GDM1 (cell line): ENCODE measurements at places on chromosomes 16 and 17.

DNA sequence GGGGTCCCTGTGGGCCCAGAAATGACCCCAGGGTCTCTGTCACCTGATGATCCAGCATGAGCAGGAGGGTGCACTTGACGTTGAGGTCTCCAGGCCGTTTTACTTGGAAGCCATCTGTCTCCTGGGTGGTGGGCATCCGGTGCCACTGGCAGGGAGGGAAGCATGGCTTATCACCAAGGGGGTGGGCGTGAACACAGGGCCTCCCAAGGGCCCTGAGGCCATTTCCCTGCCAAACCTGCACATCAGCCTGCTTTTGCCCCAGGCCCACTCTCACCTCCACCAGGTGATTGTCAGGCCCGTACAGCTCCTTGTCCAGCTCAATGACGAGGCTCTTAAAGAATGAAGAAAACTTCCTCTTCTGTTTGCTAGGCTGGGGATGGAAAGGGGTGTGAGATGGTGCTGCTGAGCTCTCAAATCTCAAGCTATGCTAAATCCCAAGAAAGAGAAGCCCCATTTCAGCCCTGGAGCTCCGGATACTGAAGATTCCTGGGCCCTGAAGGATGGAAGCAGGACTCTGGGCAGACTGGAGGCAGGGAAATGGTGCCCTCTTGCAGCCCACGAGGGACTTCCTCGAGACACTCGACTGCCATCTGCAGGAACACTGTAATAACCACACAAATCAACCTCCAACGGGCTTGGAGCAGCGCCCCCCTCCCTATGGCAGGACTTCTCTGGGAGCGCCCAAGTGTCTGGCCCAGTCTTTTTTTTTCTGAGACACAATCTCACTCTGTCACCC lies 7.1 kb upstream of the FTSJ3 start:
- peak; percentile 72 for DNase-seq

DNA sequence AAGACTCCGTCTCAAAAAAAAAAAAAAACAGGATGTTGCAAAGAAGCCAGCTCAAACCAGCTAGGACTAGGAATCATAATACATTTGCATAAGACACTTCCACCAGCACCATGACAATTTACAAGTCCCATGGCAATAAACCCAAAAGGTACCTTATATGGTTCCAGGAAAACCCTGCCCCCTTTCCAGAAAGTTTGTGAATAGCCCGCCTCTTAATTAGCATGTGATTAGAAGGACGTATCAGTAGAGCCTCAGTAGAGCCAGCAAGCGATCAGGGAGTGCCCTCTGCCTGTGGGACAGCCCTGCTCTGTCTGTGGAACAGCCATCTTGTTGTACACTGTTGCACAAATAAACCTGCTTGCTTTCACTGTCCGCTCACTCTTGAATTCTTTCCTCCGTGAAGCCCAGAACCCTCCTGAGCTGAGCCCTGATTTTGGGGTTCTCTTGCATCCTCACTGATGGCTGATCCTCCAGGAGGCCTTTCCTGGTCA lies 14.0 kb downstream of the NUPR1 start:
- no peak for DNase-seq

- DNase-seq: no peak
Measured at GRCh38 chr17:28339431-28339830, 3.9 kb downstream of the TNFAIP1 start.

DNA sequence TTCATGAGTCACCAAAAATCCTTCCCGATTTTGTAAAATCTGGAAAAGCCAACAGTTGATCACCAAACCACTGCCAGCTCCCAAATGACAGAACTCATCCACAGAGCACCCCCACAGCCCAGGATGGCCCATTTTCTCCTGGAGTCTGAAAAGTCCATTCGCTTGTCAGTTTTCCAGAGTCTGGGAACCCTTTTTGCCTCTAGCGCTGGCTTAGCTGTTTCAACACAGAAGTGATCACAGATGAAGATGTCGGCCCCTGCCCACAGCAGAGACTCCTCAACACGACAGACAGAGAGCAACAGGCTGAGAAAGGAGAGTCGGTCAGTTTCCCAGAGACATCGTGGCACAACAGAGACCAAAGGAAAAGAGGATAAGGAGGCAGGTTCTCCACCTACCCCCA lies 66.4 kb downstream of the NXN start:
- no peak for DNase-seq

DNA sequence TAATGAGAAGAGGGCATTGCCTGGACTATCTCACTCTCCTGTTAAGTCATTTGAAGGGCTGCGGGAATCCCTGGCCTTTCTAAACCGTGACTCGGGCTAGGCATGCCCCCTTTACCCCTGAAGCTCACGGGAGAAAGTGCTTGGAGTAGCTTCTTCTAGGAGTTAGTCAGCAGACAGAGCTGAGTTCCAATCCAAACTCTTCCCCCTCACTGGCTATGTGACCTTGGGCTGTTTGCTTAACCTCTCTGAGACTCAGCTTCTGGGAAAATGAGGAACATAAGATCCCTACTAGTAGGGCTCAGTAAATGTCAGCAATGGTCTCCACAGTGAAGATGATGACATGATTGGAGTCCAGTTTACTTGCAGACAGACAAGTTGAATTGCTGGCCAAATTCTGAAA lies 5.7 kb upstream of the B9D1 start:
- DNase-seq: no peak

DNA sequence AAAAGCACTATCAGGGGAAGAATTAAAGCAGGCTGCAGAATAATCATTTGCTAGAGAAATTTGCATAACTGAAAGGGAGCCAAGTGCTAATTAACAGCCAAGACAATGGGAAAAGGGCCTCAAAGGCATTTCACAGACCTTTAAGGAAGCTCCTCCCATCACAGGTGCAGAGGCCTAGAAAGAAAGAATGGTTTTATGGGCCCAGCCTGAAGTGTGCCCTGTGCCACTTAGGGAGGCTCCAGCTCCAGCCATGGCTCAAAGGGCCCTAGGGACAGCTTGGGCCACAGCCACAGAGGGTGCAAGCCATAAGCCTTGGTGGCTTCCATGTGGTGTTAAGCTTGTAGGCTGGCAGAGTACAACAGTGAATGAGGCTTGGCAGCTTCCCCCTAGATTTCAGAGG lies 50.1 kb downstream of the RNF112 start:
- DNase-seq: no peak

DNA sequence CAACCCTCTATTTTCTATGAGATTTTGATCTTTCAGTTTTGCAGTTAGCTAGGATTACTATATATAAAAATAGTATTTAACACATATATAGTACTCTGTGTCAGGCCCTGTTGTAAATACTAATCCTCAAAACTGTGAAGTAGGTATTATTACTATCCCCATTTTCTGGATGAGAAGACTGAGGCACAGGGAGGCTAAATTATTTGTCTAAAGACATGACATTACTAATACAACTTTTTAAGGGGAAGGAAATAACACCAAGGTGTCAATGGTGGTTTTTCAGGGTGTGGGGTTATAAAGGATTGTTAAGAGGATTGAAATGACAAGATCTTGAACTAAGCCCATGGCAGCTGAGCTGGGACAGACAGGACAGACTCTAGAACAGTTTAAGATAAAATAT lies 4.1 kb upstream of the WSB1 start:
- DNase-seq: no peak

GRCh38 chr17:80782536-80783427 lies 208.9 kb upstream of the CHMP6 start:
- peak; percentile 29 for DNase-seq

DNA sequence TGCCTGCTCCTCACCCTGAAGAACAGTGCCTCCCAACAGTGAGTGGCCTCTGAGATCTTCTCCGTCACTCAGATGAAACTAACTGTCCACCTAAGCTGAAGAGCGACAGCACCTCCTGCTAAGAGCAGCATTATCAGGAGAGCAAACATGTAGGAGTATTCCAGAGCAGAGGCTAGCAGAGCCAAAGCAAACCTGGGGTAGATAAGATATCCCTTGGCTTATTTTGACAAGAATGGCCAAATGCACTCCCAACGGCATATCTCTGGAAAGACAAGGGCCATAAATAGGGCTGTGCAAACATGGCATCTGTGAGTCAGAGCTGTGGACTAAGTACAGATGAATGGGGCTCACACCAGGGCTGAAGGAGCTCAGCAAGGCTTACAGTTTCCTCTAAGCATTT lies 96.3 kb downstream of the NDEL1 start:
- DNase-seq: no peak
